Neuronal stem cell (in vitro differentiated cells): ENCODE measurements at places on chromosomes 1 and 21.

DNA sequence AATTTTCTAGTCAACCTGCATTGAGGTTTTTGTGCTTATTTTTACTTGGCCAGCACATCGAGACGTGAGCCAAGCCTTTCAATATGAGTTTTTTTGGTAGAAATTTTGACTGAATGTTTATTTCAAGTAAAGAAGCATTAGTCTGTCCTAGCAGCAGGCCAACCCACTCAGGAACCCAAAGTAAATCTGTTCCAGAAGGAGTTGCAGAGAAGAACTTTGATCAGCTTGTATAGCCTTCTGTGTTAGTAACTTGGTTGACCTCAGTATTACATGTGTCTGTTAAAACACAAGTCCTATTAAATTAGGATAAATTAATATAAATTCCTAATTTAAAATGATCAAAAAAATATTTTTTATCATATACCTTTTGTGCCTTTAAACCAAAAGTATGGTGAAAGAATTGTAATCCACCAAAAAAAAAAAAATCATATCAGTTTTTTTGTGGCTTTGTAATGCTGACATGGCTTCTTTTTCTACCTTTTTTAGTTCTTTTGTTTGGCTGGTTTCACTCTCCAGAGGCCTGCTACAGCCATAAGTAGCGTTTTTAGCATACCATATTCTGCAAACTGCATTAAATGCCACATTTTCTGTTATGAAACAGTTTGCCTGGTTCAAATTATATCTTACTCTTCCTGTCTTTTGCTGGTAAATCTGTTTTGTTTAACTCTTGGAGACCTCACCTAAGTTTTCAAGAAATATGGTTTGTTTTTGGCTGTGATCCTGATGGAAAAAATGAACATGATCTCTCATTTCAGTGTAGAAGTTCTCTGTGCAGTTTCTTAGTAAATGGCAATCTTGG, 39.5 kb downstream of the ATF6 start:
- DNase-seq, result no peak

DNA sequence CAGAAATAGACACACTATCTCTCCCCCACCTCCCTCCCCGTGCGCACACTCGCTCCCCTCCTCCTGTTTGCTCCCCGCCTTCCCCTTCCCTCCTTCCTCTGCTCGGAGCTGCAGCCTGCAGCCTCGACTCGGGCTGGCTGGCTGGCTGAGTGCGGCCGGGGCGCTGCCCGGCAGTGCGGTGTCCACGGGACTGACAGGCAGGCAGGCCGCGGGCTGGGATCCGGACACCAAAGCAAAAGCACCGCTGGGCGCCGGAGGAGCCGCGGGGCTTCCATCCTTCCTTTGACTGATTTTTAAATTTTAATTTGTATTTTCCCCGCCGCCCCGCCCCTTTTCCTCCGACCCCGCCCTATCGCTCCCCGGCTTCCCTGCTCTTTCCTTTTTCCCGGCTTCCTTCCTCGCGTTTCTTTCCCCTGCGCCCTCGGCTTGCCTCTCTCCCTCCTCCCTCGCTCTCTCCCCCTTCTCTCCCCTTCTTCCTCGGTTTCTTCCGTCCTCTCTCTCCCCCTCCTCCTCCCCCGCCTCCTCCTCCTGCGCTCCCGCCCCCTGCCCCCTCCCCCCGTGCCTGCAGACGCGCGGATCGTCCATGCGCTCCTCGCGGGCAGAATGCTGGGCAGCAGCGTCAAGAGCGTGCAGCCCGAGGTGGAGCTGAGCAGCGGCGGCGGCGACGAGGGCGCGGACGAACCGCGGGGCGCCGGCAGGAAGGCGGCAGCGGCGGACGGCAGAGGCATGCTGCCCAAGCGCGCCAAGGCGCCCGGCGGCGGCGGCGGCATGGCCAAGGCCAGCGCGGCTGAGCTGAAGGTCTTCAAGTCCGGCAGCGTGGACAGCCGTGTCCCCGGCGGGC, 109.4 kb downstream of the NAV1 start:
- peak; percentile 39 for DNase-seq

- DNase-seq, result no peak
These were observed 20.5 kb upstream of the MYBPHL start for GRCh38 chr1:109327285-109327684.

- peak; percentile 63 for DNase-seq
These were observed 15.6 kb upstream of the TTLL10 start for GRCh38 chr1:1157914-1158710.

- no peak for DNase-seq
These were observed 7.3 kb downstream of the SLC45A3 start for GRCh38 chr1:205672970-205673369.

GRCh38 chr1:84687714-84688462, 2.4 kb downstream of the SSX2IP start:
- DNase-seq, result no peak

GRCh38 chr21:16002874-16003466, 273.2 kb downstream of the USP25 start:
- no peak for DNase-seq
